ENCODE measurements at places on chromosomes 11 and 22.

- no peak for DNase-seq
Measured at GRCh38 chr22:44357296-44357965, 44.7 kb upstream of the SHISAL1 start.

DNA sequence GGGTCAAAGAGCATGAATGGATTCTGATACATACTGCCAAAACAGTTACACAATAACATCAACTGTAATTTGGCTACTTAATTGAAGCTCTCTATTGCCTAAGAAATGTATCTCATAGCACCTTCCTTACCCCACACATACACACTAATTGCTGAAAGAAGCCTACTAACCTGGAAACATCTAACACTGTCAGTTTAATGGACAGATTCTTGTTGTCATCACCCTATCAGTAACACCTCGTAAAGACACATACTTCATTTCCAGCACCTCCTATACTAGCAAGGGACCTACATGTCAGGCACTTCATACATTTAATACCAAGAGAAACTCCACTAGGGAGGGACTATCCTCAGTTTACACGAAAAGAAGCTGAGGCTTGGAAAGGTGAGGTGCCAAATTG, 9.9 kb downstream of the NAP1L4 start:
- no peak for DNase-seq

DNA sequence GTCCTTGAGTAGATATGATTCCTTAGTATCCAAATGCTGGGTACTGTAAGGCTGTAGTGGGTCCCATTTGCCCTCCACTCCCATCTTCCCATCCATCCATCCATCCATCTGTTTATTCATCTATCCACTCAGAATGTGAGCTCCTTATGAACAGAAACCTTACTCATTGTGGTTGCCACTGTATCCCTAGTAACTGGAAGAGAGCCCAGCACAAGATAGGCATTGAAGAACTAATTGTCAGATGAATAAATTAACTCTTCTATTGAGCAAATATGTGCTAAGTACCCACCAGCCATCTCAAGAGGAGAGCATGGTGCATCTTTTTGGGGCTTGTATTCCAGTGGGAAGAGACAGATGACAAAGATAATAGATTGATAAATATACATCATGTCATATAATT, 86.4 kb upstream of the SEZ6L start:
- no peak for DNase-seq

GRCh38 chr22:21975854-21976345, 6.7 kb downstream of the TOP3B start:
- DNase-seq = no peak

DNA sequence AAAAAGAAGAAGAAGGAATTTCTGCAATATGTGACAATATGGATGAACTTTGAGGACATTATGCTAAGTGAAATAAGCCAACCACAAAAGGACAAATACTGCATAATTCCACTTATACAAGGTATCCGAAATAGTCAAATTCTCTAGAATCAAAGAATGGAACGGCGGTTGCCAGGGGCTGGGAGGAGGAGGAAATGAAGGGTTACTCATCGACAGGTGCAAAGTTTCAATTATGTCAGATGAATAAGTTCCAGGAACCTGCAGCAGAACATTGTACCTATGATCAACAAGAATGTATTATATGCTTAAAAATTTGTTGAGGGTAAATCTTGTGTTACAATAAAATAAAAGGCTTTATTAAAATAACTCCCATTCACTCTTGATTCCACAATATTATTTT, 49.0 kb downstream of the SC5D start:
- no peak for DNase-seq

Data from stimulated activated CD4-positive, alpha-beta T cell treated with anti-CD3 and anti-CD28 coated beads, TNF-alpha, amount 100 ng/mL, for 1 hour (primary cell).